ENCODE measurements at places on chromosomes 7 and 10. TPM values are rescaled to one million over a fixed set of nuclear protein-coding genes. Genes with fewer than 3 reads are reported as not detected.

SRGN gene
- polyA plus RNA-seq, result 34.5 TPM

C10orf53 gene
- polyA plus RNA-seq, result 0.03 TPM

LDB3 gene
- polyA plus RNA-seq, result 4.0 TPM

INMT gene
- 10.1 TPM for polyA plus RNA-seq

CCT6A gene
- 243 TPM for polyA plus RNA-seq

ASB4 gene
- polyA plus RNA-seq, result 0.33 TPM

CDC14C gene
- 0.06 TPM for polyA plus RNA-seq

TRIM73 gene
- polyA plus RNA-seq, result 4.8 TPM

ATP6V0A4 gene
- polyA plus RNA-seq, result 0.12 TPM

NEUROD6 gene
- 1.6 TPM for polyA plus RNA-seq

SLC29A3 gene
- polyA plus RNA-seq, result 16.2 TPM

NUTM2B gene
- polyA plus RNA-seq, result 1.3 TPM

DNA sequence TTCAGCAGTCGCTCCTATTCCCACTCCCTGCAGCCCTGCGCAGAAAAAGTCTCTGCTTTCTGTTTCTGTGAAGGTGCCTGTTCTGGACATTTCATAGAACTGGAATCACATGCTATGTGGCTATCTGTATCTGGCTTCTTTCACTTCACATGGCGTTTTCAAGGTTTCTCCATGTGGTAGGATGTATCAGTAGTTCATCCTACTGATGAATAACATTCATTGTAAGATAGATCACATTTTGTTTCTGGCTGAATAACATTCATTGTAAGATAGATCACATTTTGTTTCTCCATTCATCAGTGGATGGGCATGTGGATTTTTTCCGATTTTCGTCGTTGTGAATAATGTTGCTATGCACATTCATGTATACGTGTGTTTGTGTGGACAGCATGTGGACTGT, 44.5 kb downstream of the HSPA12A start:
- no peak overlapping the region for H3K27ac ChIP-seq
- H3K36me3 ChIP-seq, result no peaks in the 10 kb centered on the region
- H3K4me1 ChIP-seq, result peaks cover 6% of the 10 kb centered on the region
- no peak for DNase-seq
- no peak overlapping the region for H3K4me3 ChIP-seq

DNA sequence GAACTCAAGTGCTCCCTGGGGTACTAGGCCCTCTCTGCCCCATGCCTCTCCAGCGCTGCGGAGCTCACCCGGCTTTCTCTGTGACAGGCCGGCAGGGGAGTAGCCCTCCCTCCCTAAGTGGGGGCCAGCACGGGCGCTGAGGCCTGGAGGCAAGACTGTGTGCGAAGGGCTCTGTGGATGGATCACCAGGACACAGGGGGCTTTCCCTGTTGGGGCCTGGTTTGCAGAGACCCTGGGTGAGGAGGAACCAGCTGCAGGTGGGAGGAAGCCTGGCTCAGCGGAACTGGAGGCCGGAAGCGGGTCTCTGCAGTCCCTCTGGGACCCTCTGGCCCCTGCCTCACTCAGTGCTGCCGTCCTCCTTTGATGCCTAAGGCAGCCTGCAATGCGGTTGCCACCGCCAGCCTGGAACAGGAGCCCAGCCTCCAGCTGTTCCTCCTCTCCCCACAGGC, 106.0 kb downstream of the CYTH3 start:
- H3K4me1 ChIP-seq, result no peaks in the 10 kb centered on the region
- no peak for DNase-seq
- H3K36me3 ChIP-seq, result peaks cover 74% of the 10 kb centered on the region

- H3K4me3 ChIP-seq, result no peak overlapping the region
- H3K4me1 ChIP-seq, result no peaks in the 10 kb centered on the region
- no peak overlapping the region for H3K27ac ChIP-seq
- no peak for DNase-seq
- H3K27me3 ChIP-seq, result peaks cover 5% of the 10 kb centered on the region
These were observed 15.1 kb upstream of the RALA start for GRCh38 chr7:39608278-39608677.

GRCh38 chr7:131211500-131211899, 116.2 kb upstream of the MKLN1 start:
- H3K27ac ChIP-seq, result no peak overlapping the region
- H3K27me3 ChIP-seq, result no peaks in the 10 kb centered on the region
- no peaks in the 10 kb centered on the region for H3K36me3 ChIP-seq
- H3K4me3 ChIP-seq, result no peak overlapping the region

DNA sequence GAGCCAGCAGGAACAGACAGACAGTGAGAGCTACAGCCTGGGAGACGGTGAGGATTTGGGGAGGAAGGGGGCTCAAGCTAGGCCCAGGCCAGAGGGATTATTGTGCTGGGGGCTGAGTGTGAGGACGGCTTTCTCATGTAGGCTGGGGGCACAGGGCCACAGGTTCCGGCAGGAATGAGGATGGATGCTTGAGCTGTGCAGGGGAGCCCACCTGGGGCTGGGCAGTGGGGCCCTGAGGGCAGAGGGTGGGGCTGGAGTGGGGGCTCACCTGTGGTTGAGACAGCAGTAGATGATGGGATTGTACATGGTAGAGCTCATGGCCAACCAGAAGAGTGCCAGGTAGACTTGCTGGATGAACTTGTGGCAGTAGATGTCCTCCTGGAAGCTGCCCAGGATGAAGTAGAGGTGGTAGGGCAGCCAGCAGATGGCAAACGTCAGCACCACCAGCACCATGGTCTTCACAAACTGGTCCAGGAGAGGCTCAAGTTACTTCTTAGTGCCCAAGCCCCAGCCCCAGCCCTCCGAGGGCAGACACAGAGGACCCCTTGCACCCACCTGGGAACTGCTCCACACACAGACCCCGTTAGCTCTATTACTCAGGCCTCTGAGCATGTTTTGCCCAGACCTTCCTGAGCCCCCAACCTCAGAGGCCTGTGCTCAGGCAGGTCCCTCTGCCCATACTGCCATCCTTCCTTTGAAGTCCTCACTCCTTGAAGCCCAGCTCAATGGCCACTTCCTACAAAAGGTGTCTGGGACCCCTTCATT, 9.7 kb downstream of the TACR2 start:
- no peak overlapping the region for H3K27ac ChIP-seq
- H3K4me3 ChIP-seq, result no peak overlapping the region
- H3K4me1 ChIP-seq, result peaks cover 7% of the 10 kb centered on the region
- H3K36me3 ChIP-seq, result no peaks in the 10 kb centered on the region
- no peak for DNase-seq
- H3K27me3 ChIP-seq, result no peaks in the 10 kb centered on the region

DNA sequence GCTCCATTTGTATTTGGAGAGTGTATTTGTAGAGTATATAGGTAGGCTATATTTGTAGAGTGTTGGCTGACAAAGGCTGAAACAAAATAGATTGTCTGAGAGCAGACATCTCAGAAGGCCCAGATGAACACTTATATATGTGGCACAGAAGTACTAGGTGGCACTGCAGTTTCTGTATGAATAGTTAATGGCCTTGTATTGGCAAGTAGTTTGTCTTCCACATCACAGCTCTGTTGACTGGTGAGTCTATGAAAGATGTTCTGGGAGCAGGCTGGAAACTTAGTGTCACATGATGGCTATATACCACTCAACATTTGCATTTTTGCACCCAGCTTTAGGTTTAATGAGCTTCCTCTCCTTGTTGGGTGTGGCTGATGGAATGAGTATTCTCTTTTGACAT, 51.9 kb downstream of the CCNY start:
- H3K27ac ChIP-seq, result no peak overlapping the region
- no peak overlapping the region for H3K4me3 ChIP-seq
- no peaks in the 10 kb centered on the region for H3K4me1 ChIP-seq
- no peaks in the 10 kb centered on the region for H3K36me3 ChIP-seq

DNA sequence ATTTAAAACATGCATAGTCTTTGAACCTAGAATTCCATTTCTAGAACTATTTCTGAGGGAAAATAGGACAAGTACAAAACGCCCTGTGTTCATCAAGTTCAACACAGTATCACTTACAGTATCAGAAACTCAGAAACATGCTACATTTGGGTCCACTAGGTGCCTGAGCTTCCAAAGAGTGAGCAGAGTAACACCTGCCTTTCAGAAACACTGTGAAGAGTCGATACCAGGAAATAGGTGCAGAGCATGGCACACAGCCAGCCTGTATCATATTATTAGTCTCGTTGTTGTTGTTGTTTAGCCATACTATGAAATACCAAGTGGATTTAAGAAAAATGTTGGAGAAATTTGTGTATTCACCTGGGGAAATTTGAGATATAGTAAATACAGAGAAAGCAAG, 392.1 kb upstream of the MGMT start:
- no peaks in the 10 kb centered on the region for H3K4me1 ChIP-seq
- no peaks in the 10 kb centered on the region for H3K36me3 ChIP-seq
- no peak overlapping the region for H3K4me3 ChIP-seq
- DNase-seq, result no peak
- H3K27ac ChIP-seq, result no peak overlapping the region

- no peaks in the 10 kb centered on the region for H3K27me3 ChIP-seq
- H3K4me1 ChIP-seq, result no peaks in the 10 kb centered on the region
- peaks cover 14% of the 10 kb centered on the region for H3K36me3 ChIP-seq
- no peak overlapping the region for H3K4me3 ChIP-seq
These were observed 11.3 kb downstream of the CHCHD3 start for GRCh38 chr7:133070562-133070961.

DNA sequence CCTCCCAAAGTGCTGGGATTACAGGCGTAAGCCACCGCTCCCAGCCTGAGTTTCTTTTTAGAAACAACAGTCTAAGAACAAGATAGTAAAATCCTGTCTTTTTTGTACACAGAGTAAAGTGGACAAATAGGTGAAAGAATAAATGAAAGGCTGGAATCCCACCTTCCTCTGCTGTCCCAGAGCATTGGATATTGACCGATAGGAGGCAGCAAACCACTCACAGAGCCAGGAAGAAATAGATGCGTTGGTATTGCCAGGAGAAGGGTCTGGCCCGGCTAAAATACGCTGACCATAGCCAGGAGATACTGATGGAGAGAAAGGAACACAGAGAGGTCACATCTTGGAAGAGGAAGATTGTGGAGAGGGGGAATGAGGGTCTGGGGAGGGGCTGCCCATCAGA, 11.4 kb upstream of the ZNF12 start:
- no peak for DNase-seq
- no peak overlapping the region for H3K27ac ChIP-seq
- H3K27me3 ChIP-seq, result no peaks in the 10 kb centered on the region

DNA sequence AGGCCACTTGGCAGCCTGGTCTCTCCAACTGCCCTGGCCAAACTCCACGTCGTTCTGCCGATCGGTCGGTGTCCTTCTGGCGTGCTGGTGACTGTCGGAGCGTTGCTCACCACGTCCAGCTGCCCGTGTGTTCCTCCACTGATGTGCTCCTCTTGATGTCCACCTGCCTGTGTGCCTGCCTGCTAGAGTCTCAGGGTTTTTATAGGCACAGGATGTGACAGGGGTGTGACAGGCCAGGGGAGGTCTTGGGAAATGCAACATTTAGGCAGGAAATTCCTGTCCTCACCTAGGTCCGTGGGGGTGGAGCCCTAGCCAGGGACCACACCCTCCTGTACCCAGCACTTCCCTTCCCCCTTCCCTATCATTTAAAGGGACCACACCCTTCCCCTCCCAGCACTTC, 25.2 kb upstream of the CFAP46 start:
- H3K4me1 ChIP-seq, result no peaks in the 10 kb centered on the region
- no peak for DNase-seq
- H3K27me3 ChIP-seq, result peaks cover 30% of the 10 kb centered on the region
- H3K4me3 ChIP-seq, result no peak overlapping the region
- H3K27ac ChIP-seq, result no peak overlapping the region

DNA sequence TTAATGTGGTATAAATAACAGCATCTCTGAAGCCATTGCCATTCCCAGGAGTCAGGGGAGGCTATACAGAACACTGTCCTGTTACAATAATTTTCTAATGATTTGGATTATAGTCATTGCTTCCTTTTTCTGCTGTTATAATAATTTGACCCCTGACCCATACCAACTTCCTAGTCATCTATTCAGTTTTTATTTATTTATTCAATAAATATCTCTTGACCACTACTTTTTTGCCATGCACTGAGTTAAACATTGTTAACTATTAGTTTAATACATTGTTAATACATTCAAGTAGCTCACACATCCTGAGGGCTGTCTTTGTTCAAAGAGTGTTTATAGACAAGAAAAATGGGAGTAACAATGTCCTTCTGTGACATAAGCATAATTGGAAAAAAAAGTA, 235.5 kb upstream of the MEOX2 start:
- H3K4me3 ChIP-seq, result no peak overlapping the region
- H3K27me3 ChIP-seq, result no peaks in the 10 kb centered on the region
- H3K36me3 ChIP-seq, result no peaks in the 10 kb centered on the region

GRCh38 chr7:41837916-41838315, 135.0 kb upstream of the INHBA start:
- H3K4me3 ChIP-seq, result no peak overlapping the region
- no peaks in the 10 kb centered on the region for H3K27me3 ChIP-seq
- no peak overlapping the region for H3K27ac ChIP-seq
- no peaks in the 10 kb centered on the region for H3K4me1 ChIP-seq
- no peak for DNase-seq

GRCh38 chr7:50409856-50410745, 40.0 kb downstream of the FIGNL1 start:
- H3K27me3 ChIP-seq, result peaks cover 9% of the 10 kb centered on the region
- H3K4me3 ChIP-seq, result no peak overlapping the region
- no peaks in the 10 kb centered on the region for H3K4me1 ChIP-seq
- H3K36me3 ChIP-seq, result no peaks in the 10 kb centered on the region
- no peak for DNase-seq

DNA sequence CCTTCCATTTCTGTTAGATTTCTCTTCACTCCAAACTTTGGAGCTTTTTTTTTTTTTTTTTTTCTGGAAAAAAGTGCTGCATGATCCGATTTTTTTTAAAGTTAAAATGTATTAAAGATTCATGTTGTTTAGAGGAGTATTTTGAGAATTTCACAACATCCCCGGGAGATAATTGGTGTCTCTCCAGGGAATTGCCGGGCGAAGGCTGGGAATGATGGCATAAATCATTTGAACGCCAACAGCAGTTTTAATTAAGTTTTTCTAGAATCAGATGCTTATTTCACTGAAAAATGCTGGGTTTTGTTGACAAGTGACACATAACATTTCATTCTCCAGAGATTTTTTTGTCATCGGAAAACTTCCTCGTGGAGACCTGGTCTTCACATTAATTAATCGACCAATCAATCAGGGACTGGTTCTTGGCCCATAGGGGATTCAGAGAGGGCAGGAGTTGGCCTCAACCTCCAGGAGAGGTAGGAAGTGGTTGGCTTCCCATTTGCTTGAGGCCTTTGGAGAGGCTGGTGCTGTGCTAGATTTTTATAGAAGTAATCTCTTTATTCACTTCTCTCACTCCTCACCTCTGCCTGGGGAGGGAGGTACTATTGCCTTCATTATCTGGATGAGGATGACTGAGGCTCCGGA, 439.4 kb downstream of the TYW1 start:
- H3K27ac ChIP-seq, result no peak overlapping the region
- H3K27me3 ChIP-seq, result peaks cover 2% of the 10 kb centered on the region
- DNase-seq, result no peak
- no peaks in the 10 kb centered on the region for H3K4me1 ChIP-seq

DNA sequence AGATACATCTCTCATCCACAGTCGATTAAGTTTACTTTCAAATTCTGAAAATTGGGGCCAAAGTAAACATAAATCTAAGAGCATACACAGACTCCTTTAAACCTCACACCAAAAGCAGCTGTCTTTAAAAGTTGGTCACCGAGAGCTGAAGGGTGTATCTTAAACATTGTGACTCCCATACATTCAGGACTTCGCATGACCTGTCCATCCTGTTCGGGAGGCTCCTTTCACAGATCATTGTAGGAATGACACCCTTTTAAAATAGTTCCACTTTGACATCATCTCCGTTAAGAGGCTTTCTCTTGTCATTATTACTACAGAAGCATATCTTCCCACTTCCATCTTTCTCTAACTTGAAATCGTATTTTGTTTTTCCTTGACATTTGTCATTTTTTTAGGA, 440.0 kb downstream of the DNAJB9 start:
- H3K36me3 ChIP-seq, result no peaks in the 10 kb centered on the region
- H3K4me1 ChIP-seq, result no peaks in the 10 kb centered on the region
- no peak for DNase-seq
- H3K27me3 ChIP-seq, result no peaks in the 10 kb centered on the region
- no peak overlapping the region for H3K4me3 ChIP-seq
